ENCODE measurements at places on chromosomes 3 and 15. TPM values are rescaled to one million over a fixed set of nuclear protein-coding genes. Genes with fewer than 3 reads are reported as not detected.

DNA sequence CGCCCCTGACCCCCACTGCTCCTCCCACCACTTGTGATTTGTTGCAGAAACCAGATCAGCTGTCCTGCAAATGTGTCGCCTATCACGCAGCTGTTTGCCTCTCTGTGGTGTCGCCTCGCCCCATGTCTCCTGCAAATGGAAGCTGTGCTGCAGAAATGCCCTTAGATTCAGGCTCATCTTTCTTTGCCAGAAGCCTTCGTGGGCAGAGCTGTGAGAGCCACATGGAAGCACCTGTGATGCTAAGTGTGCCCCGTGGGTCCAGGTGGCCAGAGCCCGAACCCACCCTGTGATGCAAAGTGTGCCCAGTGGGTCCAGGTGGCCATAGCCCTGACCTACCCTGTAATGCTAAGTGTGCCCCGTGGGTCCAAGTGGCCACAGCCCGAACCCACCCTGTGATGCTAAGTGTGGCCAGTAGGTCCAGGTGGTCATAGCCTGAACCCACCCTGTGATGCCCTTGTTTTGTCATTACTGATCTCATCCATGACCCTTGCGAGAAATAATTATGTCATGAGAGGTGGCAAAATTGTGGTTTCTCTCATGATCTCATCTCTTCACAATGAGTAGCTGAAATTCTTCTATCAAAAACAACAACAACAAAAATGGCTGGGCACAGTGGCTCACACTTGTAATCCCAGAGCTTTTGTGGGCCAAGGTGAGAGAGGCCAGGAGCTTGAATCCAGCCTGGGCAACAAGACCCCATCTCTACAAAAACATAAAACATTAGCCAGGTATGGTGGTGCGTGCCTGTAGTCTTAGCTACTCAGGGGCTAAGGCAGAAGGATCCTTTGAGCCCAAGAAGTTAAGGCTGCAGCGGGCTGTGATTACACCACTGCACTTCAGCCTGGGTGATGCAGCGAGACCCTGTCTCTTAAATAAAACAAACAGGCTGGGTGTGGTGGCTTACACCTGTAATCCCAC lies 187.4 kb downstream of the GOLGA6L6 start:
- peak; percentile 71 for DNase-seq

GRCh38 chr3:2873986-2874385 lies 236.2 kb downstream of the IL5RA start:
- DNase-seq, result no peak

DNA sequence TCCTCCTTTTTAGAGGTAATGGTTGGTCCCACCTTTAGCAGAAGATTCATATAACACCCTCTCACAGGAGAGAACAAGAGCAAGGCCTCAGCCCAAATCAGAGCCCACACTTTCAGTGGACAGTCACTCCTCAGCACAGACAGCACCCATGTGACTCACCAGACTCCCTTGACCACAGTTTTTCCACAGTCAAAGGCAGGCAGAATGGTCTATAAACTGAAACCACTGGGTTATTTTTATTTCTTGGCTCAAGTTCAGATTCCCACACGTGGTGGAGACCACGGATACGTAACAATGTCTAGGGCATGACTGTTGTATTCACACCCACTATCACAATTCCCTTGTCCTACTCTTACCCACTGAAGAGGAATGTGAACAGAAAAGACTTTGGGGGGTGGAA lies 237.8 kb upstream of the UBE2E1 start:
- DNase-seq, result no peak

DNA sequence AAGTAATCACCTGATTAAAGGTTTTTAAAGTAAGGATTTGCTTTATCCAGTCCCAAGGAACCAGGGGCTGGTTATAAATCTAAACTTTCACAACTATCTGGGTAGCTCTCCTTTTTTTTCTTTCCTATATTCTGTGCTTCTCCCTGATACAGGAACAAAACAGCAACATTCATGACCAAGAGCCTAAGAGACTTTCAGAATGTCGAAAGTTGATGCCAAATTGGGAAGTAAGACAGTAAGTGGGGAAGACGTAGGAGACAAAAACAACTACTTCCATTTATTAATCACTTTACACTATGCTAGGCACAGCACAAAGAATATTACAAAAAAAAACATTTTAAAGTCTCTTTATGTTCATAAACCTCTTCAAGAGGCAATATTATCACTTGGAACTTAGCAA lies 211.6 kb downstream of the MAGI1 start:
- DNase-seq, result no peak

- DNase-seq, result no peak
Measured at GRCh38 chr3:134810052-134810435, 15.0 kb downstream of the EPHB1 start.

- DNase-seq, result no peak
Measured at GRCh38 chr15:78922527-78922926, 22.3 kb downstream of the CTSH start.

DNA sequence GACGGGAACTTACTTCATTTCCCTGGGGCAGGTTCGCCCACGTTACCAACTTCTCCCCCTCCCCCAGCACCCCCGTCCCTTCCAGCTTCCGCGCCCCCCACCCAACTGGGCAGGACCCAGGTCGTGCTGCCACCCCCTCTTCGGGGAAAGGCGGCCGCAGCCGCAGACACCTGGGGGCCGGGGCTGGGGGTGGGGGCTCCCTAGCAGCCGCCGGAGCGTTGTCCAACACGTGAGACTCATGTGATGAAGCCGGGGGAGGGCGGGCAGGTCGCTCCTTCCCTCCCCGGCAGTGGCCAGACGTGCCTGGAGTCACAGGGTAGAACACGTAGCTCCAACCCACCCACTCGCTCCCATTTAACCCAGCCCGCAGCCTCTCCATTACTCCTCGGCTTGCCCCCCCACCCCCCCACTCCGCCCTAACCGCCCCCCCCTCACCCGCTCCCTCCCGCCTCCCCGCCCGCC lies 240 bp upstream of the BHLHE40 start:
- peak; percentile 98 for DNase-seq

ANKRD34C gene
- 0.11 TPM for total RNA-seq

APBA2 gene
- 2.0 TPM for total RNA-seq

PRR20G gene
- not detected for total RNA-seq
